ENCODE measurements at places on chromosomes 5 and 9. TPM values are rescaled to one million over a fixed set of nuclear protein-coding genes. Genes with fewer than 3 reads are reported as not detected.

Gene LCP2
- 0.26 TPM for total RNA-seq

Gene PPP2R2B
- not detected for total RNA-seq

Gene CER1
- total RNA-seq = not detected

Gene ANKRD20A1
- total RNA-seq = 1.2 TPM

Gene CNTNAP3
- total RNA-seq = 78.6 TPM

Gene RABGAP1
- total RNA-seq = 34.4 TPM

Gene TMED9
- total RNA-seq = 112 TPM

Gene GABRA1
- total RNA-seq = not detected

Gene SPINK4
- total RNA-seq = not detected

All from dermis microvascular lymphatic vessel endothelial cell (primary cell).